ENCODE measurements at places on chromosomes 13 and 19.

DNA sequence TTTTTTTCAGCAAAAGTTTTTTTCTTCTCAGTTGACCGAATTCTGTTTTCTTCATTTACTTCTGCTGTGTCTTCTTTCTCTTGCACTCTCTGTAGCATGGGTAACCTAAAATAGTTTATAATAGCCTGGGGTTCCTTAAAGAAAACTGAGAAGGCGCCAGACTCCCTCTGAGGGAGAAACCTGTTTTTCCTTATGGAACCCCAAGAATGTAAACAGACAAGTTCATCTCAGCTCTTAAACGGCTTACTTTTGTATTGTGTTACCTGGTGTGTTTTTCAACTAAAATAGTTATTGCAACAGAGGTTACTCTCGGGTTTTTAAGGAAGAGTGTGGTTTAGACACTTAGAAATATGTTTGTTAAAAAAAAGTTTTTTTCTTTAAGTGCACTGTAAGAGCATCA, 23.8 kb upstream of the TM9SF2 start:
- DNase-seq, result no peak

GRCh38 chr19:13985771-13986347, 20.3 kb downstream of the RFX1 start:
- DNase-seq, result no peak

- DNase-seq, result no peak
Measured at GRCh38 chr19:4018140-4018613, 10.6 kb downstream of the PIAS4 start.

GRCh38 chr13:45215392-45216077, 14.7 kb upstream of the KCTD4 start:
- DNase-seq, result no peak

DNA sequence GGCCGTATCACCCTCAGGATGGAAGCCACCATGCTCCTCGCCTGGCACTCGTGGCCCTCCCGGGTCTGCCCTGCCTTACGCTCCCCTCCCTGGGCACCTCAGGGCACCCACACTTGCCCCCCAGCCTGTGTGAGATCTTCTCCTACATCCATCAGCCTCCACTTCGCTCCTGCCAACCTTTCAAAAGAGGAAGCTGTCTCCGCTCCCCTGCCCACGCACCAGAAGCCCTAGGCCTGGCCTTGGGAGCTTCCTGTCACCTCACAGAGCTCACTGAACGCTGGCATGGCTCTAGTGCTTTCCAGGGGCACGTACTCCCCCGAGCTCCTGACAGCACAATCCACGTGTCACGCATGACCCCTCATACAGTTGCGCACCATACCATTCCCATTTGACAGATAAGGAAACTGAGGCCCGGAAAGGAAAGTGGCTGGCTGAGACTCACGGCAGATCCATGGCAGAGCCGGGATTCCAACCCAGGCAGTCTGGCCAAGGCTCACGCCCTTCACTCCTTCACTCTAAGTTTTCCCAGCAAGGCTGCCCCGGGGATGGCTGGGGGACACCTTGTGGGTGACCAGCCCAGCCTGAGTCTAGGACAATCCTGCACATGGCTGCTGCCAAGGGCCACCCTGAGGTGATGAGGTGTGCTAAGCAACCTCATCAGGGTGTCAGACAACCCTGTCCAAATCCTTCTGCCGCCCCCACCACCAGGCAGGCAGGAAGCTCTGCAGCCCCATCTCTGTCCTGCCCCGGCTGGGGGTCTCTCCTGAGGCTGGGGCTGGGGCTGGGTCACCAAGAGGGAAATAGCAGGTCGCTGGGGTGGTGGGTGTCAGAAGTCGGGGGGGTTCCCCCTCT, 19.3 kb downstream of the PPP1R12C start:
- no peak for DNase-seq

GRCh38 chr19:6272913-6273600, 6.7 kb downstream of the MLLT1 start:
- DNase-seq, result no peak

GRCh38 chr13:43786766-43787517, at the start of gene ENOX1:
ENOX1 (minus strand) TSS chr13:43786972.
- DNase-seq, result no peak

DNA sequence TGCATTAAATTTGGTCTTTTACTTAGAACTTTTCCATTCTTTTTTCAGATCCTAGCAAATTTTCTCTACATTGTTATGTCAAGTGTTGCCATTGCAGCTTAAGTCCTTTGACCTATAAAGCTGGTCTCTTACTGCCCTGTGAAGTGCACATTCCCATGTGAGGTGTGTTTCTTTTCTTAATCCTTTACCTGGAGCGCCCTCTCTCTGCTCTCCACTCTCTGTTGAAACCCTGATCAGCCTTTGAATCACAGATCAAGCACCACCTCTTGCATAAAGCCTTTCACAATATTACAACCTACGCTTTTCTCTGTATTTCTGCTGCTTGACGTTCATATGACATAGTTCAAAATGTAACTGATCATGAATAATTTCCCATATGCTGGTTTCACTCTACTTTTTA, 84.8 kb downstream of the PCDH17 start:
- DNase-seq, result no peak

GRCh38 chr19:2547721-2548120, 71.8 kb downstream of the GADD45B start:
- no peak for DNase-seq

- DNase-seq, result no peak
Measured at GRCh38 chr13:91360246-91360751, 12.8 kb downstream of the MIR17HG start.

- no peak for DNase-seq
Measured at GRCh38 chr13:112796190-112796915, 106.5 kb downstream of the ATP11A start.

DNA sequence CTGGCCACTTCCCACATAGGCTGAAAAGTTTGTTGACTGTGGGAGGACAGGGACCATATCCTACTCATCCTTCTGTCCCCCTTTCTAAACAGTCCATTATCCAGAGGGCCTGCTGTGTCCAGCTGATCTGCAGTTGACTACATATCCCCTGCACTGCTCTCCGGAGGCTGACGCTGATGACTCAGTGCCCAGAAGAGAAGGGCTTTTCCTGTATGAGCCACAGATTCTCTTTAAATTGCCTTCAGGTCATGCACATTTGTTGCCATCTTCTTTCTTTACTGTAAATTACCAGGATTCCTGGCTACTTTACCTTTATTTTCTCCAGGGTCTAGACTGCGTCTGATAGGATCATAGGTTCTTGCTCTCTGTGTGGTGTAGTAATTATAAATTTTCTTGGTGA, 125.2 kb downstream of the LACC1 start:
- DNase-seq, result no peak

DNA sequence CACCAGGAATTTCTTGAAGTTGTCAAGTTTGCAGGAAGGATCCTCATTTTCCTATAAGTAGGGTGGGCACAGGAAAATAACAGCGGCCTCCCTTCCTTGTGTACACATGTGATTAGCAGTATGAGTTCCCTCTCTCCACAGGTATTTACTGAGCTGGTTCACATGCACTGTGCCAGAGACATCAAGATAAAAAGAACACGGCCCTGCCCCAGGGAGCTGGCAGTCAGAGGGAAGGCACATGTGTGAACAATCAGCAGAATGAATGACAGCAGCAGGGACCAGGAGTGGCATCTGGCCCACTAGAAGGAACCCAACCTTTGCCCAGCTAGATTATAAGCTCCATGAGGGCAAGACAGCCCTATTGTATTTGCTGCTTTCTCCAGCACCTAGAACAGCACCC, 13.9 kb downstream of the DOCK9 start:
- no peak for DNase-seq

GRCh38 chr13:66640231-66640630, 589.9 kb downstream of the PCDH9 start:
- DNase-seq, result no peak

GRCh38 chr13:29582171-29582570, 13.3 kb downstream of the SLC7A1 start:
- no peak for DNase-seq

DNA sequence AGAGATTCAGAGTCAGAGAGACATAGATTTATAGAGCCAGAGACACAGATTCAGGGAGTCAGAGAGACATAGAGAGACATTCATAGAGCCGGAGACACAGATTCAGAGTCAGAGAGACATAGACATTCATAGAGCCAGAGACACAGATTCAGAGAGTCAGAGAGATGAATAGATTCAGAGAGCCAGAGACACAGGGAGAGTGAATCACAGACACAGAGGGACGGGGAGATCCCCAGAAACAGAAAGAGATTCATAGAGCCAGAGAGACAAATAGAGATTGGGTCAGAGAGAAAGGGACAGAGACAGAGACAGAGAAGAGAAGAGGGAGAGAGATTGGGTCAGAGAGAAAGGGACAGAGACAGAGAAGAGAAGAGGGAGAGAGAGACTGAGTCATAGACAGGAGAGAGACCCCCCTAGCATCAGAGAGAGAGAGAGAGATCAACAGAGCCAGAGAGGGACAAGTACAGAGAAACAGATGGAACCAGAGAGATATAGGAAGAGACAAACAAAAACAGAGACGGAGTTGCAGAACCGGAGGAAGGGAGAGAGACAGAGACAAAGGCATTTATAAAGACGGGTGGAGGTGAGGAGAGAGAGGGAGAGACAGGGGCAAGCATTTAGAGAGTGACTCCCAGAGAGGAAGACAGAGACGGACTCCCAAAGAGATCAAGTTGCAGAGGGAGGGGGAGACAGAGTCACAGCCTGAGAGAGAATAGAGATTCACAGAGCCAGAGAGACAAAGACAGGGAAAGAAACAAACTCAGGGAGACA, 1.1 kb upstream of the PRKCG start:
- no peak for DNase-seq

DNA sequence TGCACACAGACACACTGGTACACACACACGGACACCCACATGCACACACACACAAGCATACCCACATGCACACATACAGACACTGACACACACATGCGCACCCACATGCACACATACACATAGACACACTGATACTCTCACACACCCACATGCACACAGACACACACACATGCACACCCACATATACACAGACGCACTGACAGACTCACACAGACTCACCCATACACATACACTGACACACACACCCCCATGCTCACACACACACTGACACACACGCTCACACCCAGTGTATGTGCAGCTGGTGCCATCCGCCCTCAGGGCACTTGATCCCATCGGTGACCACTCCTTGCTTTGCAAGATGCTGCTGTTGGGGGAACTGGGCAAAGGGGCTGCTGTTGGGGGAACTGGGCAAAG, 9.7 kb upstream of the RASA3 start:
- DNase-seq, result no peak
